ENCODE measurements at places on chromosomes 11 and 22.

DNA sequence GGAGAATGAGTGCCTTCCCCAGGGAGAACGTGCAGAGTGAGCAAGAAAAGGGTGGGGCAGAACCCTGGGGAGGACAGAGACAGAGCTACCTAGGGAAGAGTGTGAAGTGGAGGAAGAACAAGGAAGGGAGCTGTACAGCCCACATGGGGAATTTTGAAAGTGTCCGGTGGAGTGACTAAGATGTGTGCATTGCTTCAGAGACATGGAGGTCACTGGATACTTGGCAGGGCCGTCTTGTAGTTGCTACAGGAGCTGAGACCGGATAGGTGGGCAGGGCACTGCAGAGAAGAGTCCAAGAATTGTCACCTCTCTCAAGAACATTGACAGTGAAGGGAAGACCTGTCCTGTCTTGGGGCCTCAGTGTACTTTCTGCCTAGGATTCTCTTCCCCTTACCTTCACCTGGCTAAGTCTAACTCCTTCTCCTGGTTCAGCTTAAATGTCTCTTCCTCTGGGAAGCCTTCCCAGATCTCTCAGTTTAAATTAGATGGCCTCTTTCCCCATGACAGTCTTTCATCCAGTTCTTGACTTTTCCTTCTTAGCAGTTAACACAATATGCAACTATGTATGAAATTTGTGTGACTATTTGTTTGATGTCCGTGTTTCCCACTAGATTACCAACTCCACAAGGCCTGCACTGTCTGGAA is 9.2 kb upstream of the P2RY6 start:
- DNase-seq = no peak

- no peak for DNase-seq
Observed at GRCh38 chr11:60282286-60282685, 1.8 kb downstream of the MS4A4A start.

GRCh38 chr11:122692444-122692843 is 36.9 kb downstream of the UBASH3B start:
- no peak for DNase-seq

- no peak for DNase-seq
Observed at GRCh38 chr22:28983788-28984441, 77.7 kb downstream of the C22orf31 start.

DNA sequence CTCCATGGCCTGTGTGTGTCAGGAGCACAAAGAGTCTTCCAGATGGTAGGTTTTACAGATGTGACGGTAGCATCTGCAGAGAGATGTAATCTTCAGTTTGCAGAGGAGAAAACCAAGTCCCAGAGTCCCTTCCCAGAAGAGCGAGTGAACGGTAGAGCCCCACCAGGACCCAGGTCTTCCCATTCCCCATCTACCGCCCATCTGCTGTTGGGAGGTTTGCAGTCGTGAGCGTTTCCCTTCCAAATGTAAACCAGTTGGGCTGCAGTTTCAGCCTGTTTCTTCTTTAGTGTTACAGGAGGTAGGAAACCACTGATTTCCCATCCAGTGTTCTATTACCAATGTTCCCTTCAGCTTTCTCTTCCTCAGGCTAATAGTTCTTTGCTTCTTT is 24.0 kb downstream of the PANX1 start:
- no peak for DNase-seq

DNA sequence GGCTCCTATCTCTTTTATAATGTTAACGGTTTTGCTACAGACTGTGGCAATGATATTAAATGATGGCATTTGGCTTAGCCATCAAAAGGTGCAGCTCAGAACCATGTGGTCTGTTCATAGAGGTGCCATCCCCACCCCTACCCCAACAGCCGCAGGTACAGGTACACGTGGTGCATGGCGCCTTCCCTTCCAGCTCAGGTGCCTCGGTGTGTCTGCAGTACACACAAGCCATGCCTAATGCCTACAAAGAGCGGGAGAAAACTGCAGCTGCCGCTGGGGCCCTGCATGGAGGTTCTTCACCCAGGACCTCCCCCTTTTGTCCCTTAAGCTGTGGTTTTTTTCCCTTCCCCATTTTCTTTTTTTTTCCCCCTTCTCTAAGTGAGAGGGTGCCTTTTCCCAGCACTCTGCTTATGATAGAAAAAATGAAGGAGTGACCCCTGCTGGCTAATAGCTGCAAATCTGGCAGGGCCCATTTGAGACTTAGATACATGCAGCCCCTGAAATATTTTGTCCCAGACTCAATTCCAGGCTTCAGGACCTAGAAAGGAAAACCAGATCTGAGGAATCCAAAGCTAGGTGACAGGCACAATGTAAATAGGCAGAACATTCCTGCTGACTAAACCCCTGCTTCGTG is 6.5 kb downstream of the OR52M1 start:
- no peak for DNase-seq

DNA sequence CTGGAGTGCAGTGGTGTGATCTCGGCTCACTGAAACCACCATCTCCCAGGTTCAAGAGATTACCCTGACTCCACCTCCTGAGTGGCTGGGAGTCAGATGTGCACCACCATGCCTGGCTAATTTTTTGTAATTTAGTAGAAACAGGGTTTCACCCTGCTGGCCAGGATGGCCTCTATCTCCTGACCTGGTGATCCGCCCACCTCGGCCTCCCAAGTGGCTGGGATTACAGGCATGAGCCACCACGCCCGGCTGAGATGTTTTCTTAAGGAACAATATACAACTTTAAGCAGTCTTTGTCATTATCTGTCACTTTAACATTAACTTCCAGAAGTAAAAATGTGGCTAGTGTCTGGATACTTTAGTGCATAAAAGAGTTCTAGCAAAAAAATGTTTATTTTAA is 272.6 kb upstream of the FAT3 start:
- DNase-seq = no peak

- DNase-seq = no peak
Observed at GRCh38 chr11:70410276-70411205, 12.2 kb downstream of the CTTN start.

DNA sequence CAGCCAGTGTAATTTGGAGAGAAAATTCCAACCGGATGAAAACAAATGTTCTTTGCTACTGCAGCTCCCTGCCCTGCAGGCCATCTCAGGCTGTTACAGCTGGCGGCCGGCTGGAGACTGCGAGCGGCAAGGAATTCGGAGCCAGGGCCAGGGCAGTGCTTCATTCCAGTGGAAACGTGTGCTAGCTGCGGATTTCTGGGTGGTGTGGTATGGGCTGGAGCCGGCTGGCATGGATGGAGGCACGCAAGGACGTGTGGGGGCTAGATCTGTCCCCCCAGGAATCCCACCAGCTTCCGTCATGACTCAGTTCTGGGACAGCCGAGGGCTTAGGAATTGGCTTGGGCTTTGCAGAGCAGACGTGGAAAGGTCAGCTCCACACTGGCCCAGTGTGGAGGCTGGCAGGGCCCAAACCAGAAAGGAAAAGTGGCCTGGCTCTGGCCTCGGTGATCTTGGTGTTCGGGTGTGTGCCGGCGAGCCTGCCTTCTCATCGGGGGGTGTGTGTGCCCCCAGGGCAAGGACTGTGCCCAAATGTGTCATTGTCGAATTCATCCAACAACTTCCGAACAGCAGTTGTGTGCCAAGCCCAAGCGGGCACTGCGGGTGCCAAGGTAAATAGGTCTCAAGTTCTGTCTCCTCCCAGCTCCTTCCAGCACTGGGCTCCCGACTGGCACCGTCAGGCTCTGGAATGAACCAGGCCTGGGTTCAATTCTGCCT is 48.1 kb upstream of the SHISAL1 start:
- peak; percentile 12 for DNase-seq

DNA sequence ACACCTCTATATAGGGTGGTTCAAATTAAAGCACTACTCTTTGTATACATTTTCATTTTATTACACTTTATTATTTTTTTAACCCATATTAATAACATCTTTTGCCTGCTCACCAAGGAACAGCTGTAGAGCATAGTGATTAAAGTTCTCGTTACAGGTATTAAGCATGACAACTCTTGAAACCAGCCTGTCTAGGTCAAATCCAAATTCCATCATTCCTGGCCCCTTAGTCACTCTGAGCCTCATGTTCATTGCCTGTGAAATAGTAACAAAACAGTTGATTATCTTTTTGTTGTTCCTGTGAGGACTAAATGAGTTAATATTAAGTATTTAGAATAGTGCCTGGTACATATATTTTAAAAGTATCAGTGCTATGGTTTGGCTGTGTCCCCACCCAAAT is 334.5 kb downstream of the RAB38 start:
- DNase-seq = no peak

- DNase-seq = no peak
Observed at GRCh38 chr22:29129808-29130140, 56.9 kb downstream of the KREMEN1 start.

DNA sequence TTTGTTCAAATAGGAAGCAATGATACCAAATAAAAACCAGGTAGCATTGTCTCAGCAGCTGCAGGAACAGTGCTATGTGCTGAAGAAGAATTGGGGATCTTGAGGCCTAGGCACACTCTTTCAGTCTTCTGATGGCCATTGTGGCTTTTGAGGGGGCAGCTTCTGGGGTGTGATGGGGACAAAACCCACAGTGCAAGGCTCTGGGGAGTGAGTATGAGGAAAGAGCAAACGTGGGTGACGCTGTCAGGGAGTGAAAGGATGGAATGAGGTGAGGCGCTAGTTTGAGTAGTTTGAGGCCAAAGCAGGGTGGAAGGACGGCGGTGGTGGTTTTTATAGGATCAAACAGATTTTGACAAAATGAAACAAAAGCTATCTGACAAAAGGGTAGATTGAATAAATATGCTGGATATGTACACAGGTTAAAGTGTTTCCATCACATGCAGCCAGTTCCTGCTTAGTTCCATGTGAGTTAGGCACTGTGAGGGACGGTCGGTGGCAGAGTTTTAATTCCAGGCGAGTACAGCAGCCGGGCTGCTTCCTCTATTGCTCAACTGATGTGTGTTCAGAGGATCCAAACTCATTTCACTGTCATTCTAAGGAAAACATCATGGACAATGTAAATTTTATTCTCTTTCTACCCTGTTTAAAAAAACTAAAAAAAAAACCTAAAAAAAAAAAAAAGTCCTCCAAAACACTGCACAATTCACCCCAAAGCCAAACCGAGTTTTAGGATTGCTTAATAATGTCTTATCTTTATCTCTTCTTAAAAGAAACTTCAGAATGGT is 18.9 kb downstream of the ADAMTS15 start:
- DNase-seq = no peak

- DNase-seq = no peak
Observed at GRCh38 chr11:106022795-106023275, 795 bp upstream of the MSANTD4 start.

DNA sequence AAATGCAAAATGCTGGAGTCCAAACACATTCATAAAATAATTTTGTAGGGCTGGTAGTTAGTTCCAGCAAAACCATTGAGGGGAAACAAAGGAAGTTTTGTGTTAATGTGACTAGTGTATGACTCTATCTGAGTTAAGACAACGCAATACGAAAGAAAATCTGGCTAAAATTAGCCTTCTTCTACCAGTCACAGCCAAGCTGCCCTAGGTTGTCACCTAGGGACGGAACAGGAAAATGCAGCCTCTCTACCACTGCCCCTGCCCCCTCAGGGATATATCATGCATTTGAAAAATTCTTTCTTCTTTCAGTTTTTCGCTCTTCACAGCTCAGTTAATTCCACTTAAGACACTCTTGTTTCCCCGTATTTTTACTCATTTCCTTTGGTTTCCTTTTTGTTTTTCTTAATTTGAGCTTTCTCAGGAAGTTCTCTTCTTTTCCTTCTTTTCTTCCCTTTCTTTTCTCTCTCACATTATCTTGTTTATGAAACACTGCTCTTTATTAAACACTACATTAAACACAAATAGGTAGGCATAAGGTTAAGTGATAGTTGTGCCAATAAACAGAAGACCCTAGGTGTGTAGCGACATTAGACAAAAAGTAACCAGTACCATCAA is 30.6 kb downstream of the KIRREL3 start:
- DNase-seq = no peak

DNA sequence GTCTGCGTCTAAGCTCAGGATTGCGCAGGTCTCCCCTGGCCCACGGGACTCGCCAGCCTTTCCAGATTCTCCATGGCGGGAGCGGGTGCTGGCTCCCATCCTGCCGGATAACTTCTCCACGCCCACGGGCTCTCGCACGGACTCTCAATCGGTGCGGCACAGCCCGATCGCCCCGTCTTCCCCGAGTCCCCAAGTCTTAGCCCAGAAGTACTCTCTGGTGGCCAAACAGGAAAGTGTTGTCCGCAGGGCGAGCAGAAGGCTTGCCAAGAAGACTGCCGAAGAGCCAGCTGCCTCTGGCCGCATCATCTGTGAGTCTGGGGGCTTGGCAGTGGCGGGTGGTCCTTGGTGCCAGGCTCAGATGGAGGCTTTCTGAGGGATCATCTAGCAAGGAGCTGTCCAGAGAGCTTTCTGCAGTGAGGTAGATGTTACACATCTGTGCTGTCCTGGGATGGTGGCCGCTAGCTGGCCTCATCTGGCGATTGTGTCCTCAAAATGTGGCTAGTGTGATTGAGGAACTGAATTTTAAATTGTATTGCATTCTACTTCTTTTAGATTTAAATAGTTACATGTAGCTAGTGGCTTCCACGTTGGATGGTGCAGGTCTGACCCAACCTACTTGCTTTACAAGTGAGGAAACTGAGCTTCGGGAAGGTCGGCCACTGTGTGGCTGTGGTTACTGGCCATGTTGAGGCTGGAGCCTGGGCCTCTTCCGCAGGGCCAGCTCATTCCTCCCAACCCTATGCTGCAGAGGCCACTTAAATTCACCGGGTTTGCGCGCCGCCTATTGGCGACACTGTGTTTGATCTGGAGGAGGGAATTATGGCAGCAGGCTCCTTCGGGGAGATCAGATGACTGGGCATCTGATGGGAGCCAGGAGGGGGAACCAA is 6.7 kb downstream of the INCENP start:
- peak; percentile 39 for DNase-seq
